Stimulated activated CD4-positive, alpha-beta T cell treated with anti-CD3 and anti-CD28 coated beads, Interleukin-15, amount 100 ng/mL, for 48 hours (primary cell): ENCODE measurements at places on chromosomes 5 and 9.

GRCh38 chr9:6620353-6620752, 25.2 kb downstream of the GLDC start:
- DNase-seq: no peak

- DNase-seq: no peak
These were observed 5.8 kb downstream of the CEP72 start for GRCh38 chr5:617896-618295.

DNA sequence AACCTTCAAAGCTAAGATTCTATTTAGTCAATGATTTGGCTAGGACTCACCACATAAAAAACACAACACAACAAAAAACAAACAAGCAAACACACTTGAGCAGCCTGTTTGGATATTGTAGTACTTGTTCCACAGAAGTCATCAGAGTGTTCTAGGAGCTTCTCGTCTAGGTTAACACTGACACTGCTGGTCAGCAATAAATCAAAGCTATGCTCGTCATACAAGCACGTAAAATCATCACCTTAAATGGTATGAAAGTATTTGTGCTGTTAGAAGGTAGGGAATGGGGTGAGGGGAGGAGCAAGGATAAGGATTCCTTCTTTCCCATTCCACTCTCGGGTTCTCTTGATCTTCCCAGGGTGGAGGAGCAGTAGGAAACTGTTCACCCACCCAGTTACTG, 88.0 kb downstream of the ARL15 start:
- no peak for DNase-seq

DNA sequence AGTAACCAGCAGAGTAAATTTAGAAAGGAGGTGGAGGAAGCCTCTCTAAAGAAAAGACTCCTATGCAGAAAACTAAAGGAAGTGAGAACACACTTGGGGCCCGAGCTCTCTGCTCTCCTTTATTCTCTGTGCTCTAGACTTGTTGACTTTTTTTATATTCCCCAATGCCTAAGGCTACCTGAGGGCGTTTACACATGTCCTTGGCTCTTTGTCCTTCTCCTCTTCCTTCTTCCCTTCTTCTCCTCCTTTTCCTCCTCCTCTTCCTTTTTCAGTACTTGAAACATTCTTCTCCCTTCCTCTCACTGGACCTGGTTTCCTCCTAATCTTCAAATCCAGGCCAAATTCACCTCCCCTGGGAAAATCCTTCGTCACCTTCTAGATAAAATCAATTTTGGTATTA, 256.4 kb upstream of the TRPC7 start:
- no peak for DNase-seq

DNA sequence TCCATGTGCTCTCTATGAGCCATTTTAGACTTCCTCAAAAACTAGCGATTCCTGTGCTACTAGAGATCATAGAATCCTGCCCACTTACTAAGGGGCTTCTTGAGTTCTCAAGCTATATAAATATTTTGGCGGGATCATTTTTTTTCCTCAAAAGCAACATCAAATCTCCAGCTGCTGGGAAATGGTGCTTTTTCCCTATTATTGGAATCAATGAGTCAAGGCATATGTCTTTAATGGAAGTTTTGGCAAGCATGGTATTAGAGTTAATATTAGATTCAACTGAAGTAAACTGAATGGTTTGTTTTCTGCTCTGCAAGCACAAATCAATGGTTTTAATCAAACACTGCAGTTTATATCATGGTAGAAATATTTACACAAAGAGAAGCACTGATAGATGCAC, 369.9 kb upstream of the PTGER4 start:
- DNase-seq: no peak

DNA sequence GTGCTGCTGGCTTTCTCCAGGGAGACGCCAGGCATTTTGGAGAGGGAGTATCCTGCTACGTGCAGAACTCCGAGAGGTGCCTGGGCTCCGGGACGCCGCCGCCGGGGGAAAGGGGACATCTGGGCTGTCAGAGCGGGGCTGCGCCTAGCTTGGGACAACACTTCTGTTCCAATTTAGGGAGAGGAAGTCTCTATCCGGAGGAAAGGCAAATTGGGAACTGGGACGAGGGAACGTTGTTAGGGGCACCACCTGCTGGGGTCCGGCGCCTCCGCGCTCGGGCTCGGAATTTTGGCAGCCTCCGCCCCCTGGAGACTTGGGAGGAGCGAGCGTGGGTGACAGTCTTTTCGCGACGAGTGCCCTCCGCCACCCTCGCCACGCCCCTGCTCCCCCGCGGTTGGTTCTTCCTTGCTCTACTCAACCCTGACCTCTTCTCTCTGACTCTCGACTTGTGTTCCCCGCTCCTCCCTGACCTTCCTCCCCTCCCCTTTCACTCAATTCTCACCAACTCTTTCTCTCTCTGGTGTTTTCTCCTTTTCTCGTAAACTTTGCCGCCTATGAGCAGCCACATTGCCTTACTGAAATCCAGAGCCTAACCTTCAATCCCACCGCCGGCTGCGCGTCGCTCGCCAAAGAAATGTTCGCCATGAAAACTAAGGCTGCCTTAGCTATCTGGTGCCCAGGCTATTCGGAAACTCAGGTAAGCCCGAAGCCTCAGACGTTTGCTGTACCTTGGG, 1.6 kb downstream of the TSLP start:
- peak; percentile 55 for DNase-seq

- DNase-seq: no peak
These were observed 287.9 kb upstream of the ZNF608 start for GRCh38 chr5:125034331-125034730.

DNA sequence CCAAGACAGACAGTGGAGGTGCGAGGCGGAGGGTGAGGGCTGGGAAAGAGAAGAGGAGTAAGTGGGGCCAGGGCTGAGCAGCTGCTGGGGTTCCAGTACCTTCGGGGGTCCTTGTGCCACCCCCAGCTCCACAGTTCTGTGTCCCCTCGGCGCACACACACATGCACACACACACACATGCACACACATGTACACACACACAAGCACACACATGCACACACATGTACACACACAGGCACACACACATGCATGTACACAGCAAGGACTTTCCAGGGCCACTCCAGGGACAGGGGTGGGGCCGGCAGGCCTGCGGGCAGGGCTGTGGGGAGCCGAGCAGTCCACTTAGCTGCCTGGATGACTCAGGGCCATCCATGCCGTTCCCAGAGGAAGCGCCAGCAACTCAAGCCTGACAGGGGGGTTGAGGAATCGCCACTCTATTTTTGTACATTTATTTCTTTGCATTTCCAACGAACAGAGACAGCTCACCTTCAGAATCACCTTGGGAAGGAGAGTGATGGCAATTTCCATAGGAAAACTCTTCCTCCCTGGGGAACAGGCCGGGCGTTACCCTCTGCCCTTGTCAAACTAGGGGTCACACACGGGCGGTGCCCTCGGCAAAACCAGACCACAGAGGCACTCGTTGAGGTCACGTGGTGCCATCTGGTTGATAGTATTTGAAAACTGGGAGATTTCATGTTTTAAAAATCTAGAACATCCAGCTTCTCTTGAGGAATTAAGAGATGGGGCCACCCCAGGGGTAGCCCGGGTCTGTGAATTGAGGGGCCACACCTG, 135.7 kb downstream of the ADAMTS2 start:
- no peak for DNase-seq

- no peak for DNase-seq
These were observed 820.8 kb downstream of the MAT2B start for GRCh38 chr5:164326219-164326618.

GRCh38 chr5:114544561-114544960, 182.7 kb downstream of the KCNN2 start:
- no peak for DNase-seq

DNA sequence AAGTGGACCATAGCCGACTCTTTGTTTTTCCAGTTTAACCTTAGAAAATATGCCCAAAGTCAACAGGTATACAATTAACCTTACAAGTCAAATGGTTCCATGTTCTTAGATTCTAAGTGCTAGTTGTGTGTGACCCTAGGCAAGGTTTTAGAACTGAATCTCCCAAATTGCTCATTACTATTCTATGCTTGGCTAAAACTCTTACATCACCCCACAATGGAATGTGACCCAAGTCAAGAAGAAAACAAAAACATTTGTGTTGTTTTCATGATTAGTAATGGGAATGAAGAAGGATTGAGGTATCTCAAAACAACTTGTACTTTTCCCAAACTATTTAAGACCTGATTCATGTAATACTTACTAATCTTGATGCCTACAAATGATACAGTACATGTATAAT, 159.2 kb downstream of the ARRDC3 start:
- no peak for DNase-seq

DNA sequence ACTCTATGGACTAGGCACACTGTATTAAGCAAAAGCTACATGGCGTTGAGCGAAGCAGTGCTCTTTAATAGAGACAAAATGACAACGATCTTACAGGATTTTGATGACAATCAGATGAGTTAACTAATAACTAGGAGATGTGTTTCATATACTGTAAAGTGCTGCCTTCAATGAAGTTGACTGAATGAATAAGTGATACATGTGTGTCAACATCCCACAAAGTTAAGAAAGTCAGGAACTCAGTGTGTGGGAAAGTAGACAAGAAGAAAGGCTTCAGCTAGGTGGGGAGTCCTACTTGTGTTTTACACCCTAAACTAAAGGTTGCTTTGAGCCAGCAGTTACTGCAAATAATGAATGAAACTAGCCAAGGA, 79.6 kb downstream of the PAPPA start:
- no peak for DNase-seq

DNA sequence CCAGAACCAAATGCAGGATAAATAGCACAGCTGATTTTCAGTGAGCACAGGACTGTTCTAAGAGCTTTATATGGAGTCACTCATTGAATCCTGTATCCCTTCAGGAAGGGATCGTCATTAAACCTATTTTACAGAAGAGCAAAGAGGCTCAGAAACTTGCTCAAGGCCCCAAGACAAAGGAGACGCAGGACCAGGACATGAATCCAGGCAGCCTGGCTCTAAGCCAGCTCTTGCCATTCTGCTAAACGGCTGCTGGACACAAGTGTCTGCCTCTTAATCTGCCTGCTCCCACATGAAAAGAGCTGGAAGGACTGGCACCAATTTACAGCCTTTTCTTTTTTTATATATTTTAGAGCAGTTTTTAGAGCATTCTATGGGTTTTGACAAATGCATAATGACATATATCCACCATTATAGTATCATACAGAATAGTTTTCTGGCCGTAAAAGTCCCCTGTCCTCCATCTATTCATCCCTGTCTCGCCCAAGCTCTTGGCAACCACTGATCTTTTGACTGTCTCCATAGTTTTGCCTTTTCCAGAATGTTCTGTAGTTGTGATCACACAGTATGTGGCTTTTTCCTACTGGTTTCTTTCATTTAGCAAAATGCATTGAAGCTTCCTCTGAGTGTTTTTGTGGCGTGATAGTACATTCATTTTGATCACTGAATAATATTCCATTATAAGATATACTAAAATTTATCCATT, 37.5 kb downstream of the RETREG1 start:
- no peak for DNase-seq

GRCh38 chr5:77426670-77427069, 65.4 kb downstream of the WDR41 start:
- DNase-seq: no peak

- no peak for DNase-seq
These were observed 300.2 kb upstream of the PANK3 start for GRCh38 chr5:168879331-168879730.

DNA sequence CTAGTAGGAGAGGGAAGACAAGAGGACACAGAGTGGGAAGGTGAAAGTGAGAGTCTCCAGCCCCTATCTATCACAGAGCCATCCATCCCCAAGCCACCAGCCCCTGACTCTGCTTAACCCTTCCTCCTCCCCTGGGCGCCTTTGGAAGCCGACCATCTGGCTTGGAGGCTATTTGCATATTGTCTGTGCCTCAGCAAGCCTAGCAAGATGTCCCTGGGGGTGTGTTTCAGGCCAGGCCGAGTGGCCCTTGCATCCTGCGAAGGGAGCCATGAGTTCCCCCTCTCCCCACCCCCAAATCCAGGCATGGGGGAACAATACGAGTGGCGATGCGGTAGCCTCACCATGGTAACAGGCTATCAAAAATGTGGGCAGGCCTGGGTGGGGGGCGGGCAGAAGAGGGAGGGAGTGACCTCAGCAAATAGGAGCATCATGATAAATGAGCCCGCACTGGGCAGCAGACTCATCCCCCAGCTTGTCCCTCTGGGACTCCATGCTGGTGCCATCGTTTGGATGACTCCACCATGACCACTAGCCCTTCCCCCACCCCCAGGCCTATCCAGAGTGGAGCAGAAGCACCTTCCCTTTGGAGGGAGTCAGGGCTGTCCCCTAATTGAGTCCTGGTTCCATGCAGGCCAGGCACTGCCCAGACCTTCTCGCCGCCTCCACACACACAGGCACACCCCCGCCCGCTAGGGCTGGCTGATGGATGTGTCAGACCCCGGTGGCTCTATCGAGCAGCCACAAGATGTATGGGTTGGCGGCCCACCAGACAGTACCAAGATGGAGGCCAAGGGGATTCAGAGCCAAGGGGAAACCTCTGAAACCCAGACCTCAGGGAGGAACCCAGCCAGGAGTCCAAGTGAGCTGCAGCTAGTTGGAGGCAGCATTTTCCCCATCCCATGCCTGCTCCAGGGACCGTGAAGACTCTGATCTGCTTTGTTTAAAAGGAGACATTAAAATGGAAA, 14.6 kb downstream of the URM1 start:
- no peak for DNase-seq

DNA sequence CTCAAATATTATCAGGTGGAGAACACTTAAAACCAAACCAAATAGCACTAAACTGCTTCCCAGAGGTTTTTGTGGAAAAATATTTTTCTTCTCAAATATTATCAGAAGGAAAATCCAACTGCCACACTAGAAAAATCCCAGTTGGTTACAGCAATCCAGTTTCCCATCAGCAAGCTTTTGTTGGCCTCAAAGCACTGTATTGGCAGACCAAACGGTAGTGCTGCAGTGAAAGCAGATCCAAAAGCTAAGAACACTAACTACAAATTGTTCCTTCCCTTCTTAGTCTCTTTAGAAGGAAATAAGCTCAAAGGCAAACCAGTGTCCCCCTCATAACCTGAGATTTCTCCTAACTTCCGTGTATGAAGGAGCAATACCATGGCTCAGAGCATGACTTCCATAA, 105.3 kb downstream of the TRIM36 start:
- DNase-seq: no peak

DNA sequence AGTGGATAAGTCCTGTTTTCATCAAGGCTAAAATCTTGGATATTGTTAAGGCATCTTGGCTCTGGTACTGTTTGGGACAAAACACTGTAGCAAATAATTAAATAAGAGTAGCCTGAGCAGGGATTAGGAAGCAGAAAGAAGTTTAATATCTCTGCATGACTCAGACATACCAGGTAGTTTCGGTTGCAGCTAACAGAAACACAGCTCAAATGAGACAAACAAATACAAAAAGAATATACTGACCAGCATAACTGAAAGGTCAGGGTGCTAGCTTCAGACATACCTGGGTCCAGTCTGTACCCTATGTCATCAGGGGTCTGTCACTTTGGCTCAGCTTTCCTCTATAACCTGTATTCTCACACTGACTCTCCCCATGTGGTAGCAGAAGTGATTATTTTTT, 156.4 kb upstream of the MAP3K1 start:
- no peak for DNase-seq

GRCh38 chr5:95029569-95030366, 255.1 kb downstream of the MCTP1 start:
- DNase-seq: no peak
